ENCODE measurements at places on chromosomes 1 and 21.

- DNase-seq: no peak
Measured at GRCh38 chr21:25428537-25428936, 178.7 kb downstream of the MRPL39 start.

DNA sequence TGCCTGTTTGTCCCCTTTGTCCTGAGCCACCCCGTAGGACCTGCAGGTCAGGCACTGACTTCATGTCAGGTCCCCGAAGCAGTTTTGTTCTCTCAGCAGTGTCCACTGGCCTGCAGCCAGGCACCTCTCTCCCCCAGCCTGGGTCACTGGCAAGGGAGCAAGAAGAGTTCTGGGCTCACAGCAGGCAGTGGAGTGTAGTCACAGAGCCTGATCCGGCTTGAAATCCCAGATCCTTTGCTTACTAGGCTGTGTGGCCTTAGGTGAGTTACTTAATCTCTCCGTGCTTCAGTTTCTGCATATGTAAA, 34.2 kb downstream of the L1TD1 start:
- no peak for DNase-seq

- DNase-seq: no peak
Measured at GRCh38 chr1:38745476-38746401, 113.8 kb downstream of the RRAGC start.

DNA sequence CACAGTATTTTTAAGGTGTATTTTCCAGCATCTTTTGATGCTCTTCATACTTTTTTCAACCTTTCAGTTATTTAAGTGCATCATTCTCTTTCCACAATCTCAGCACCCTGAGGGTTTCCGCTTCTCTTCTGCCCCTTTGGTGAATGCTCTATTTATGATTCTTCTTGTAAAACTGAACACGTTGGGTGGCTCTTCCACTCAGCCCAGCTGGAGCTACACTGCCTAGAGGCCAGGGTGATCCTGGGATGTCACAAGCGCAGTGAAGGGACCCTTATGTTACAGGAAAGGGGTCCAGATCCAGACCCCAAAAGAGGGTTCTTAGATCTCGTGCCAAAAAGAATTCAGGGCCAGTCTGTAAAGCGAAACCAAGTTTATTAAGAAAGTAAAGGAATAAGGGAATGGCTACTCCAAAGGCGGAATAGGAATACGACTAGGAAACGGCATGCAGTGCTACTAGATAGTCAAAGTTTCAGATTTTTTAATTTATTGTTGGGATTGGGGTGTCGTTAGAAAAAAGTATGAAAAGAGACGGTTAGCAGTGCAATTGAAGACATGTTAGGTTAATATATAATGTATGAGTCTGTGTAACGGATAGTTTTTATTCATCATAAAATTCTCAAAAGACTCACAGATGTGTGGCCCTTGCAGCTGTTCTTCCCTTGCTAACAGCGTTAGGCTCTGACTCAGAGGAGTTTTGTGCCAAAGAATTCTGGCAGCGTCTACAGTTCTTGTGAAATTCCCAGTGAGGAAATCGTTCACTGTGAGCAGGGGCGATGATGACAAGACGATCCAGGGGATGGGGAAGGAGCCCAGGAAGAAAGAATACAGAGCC, 14.4 kb upstream of the ERVH48-1 start:
- no peak for DNase-seq

DNA sequence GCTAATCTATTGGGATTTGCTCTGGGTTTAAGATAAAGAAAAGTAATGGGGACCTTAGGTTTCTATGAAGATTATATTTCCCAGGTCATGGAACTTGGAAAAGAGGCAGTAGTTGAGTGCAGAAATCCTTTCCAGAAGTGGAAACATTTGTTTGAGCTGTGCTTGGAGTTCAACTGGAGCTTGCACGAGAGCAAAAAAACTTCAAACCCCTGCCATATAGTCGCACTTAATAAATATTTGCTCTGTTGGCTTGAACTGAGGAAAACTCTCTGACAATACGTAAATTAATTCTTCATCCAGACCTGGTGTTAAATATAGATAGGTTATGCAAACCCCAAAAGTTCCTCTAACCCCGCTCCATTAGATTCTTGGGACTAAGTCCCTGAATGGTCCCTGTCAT, 52.8 kb upstream of the COL24A1 start:
- no peak for DNase-seq

GRCh38 chr1:15765495-15766194, 7.0 kb downstream of the FBLIM1 start:
- DNase-seq: no peak

DNA sequence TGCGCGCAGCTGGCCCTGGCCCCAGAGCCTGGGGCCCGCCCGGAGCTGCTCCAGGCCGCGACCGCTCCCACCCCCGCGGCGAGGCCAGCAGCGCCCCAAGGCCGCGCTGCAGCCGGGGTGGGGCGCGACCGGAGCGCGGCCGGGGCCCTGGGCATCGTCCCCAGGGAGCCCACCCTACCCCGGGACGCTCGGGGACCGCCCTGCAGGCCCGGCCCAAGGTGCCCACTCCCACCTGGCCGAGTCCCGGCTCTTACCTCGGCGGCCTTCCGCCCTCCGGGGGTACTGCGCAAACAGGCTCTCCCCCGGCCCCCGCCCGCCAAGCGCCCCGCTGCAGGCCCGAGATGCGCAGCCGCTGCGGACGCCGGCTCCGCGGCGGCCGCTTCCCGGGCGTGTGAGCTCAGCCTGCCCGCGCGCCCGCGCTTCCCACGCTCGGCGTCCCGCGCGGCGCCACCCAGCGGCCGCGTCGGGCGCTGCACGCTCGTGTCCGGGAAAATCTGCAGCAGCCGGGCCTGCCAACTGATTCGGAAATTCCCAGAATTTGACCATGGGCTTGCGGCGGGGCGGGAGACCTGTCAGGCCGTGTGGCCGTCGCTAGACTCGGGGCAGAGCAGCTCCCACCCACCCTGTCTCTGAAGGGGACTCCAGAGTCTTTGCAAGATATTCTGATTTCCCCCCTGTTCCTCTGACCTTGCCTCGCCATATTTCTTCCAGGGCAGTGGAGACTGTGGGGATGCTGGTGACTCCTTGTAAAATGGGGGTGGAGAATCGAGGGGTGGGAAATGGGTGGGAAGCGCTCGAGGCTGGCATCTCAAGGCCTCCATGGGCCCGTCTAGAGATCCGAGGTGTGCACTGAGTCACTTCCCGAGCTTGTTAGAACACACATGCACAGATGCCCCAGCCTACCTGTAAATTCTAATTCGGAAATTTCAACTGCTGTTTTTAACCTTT, 41.9 kb downstream of the CD34 start:
- DNase-seq: peak; percentile 73

DNA sequence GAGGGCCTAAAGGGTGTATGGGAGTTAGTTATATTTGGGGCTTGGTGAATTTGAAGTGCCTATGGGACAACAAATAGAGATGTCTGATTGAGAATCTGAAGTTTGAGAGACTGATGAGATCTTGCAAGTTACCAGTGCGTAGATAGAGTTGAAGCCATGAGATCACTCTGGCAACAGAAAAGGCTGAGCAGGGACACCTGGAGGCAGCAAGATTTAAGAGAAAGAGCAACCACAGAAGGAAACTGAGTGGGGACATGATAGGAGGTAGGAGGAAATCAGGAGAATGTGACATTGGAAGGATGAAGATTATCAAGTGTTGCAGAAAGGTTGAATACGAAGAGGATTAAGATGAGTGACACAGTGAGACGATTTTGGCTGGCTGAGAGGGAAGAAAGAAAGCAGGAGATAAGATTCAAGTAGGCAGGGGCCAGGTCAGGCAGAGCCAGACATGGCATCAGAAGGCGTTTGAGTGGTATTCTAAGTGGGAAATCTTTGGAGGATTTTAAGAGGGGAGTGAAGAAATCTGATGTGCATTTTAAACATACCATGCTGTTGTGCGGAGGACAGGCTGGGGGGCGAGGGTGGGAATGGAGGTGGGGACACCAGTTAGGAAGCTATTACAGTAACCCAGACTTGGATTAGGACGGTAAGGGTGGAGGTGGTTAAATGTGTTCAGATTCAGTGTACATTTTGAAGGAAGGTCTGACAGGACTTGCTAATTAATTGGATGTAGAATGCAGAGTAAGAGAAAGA, 3.0 kb upstream of the MPL start:
- no peak for DNase-seq
